ENCODE measurements at places on chromosomes 12 and 14.
A peak's percentile ranks its signal among the peaks of the same experiment; 100 is the strongest.

GRCh38 chr12:132618683-132619043 lies at the start of gene P2RX2:
TSS of gene P2RX2 (plus strand) at chr12:132618776. CDS start at chr12:132618817, 41 bp downstream.
- no peak for DNase-seq

DNA sequence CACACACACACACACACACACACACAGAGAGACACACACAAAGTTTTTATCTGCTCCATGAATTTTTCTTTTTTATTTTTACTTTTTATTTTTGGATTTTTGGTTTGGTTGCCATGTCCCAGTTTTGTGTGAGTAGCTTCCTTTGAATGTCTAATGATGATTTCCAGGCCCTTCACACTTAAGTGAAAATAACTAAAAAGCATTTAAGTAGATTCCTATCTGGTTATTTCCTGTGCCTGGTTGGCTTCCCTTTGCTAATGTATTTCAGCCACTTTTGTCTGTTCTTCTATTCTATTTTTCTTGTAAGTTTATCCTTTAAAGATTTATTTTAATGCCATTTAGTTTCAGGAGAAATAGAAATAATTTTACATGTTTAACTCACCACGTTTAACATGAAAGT lies 755.4 kb downstream of the SLC6A15 start:
- DNase-seq: no peak

DNA sequence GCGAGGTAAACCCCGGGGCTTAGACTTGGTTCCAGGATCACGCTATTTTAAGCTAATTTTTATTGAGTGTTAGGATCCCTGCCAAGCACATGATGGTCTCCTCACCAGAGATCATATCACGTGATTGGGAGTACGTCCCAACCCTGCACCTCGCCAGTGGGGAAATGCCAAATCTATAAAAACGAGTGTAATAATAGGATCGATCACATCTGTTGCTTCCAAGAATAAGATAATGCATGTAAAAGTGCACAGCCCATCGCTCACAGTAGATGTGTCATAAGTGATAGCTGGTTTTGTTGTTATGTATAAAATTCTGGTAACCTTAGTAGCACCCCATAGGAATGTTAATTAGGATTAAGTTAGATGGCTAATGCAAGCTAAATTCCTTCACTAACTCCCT lies 581.0 kb upstream of the TMEM132C start:
- DNase-seq: no peak

- DNase-seq: peak; percentile 41
These were observed 385.9 kb downstream of the EGLN3 start for GRCh38 chr14:33564774-33565630.

Measured in fibroblast of mammary gland (primary cell).